Sigmoid colon (tissue), 7 donors: ENCODE measurements at places on chromosomes 1 and 21. TPM values are rescaled to one million over a fixed set of nuclear protein-coding genes. Genes with fewer than 3 reads are reported as not detected.

CHRM3 gene
- 43.9 TPM for total RNA-seq

TCHHL1 gene
- not detected for total RNA-seq

S100A7A gene
- total RNA-seq: not detected

DYRK3 gene
- 3.2 TPM for total RNA-seq

KIF1B gene
- 78.4 TPM for total RNA-seq

FAM167B gene
- total RNA-seq: 2.2 TPM

ST6GALNAC3 gene
- 1.9 TPM for total RNA-seq

HTR6 gene
- not detected for total RNA-seq

C8B gene
- not detected for total RNA-seq

CNKSR1 gene
- 1.8 TPM for total RNA-seq

FAF1 gene
- 53.9 TPM for total RNA-seq

PEX19 gene
- total RNA-seq: 52.4 TPM

CCDC185 gene
- not detected for total RNA-seq

SPTA1 gene
- not detected for total RNA-seq

WNT3A gene
- total RNA-seq: not detected

TFF2 gene
- total RNA-seq: not detected
